Activated CD4-positive, alpha-beta memory T cell treated with anti-CD3 and anti-CD28 coated beads, Interleukin-2, amount 10 ng/mL, durations not matched to agents 7 days and 5 days (primary cell): ENCODE measurements at places on chromosomes 2 and 18. TPM values are rescaled to one million over a fixed set of nuclear protein-coding genes. Genes with fewer than 3 reads are reported as not detected.

The LRP2 gene
- 0.28 TPM for total RNA-seq

The SCYGR4 gene
- not detected for total RNA-seq

The BMP10 gene
- not detected for total RNA-seq

The LRRTM4 gene
- not detected for total RNA-seq

- DNase-seq: no peak
Observed at GRCh38 chr18:76494231-76495005, 624 bp downstream of the ZNF516 start.

DNA sequence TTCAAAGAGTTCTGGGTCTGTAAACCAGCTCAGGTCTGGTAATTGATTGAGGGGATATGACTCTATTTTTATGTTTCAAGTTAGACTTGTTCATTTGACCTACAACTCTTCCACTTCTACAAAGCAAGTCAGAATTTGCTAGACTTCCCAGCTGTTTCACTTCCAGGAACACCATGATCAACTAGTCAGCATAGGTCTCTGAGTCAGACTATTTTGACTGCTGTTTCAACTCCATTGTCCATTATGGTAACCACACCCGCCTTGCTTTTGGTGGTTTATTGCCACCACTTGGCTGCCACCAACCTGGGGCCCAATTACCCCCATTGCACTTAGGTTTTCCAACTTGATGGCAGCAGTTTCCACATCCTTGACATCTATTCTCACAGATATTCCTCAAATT is 116.6 kb downstream of the LAMA3 start:
- no peak for DNase-seq

GRCh38 chr2:158845859-158846258 is 50.7 kb downstream of the DAPL1 start:
- no peak for DNase-seq

DNA sequence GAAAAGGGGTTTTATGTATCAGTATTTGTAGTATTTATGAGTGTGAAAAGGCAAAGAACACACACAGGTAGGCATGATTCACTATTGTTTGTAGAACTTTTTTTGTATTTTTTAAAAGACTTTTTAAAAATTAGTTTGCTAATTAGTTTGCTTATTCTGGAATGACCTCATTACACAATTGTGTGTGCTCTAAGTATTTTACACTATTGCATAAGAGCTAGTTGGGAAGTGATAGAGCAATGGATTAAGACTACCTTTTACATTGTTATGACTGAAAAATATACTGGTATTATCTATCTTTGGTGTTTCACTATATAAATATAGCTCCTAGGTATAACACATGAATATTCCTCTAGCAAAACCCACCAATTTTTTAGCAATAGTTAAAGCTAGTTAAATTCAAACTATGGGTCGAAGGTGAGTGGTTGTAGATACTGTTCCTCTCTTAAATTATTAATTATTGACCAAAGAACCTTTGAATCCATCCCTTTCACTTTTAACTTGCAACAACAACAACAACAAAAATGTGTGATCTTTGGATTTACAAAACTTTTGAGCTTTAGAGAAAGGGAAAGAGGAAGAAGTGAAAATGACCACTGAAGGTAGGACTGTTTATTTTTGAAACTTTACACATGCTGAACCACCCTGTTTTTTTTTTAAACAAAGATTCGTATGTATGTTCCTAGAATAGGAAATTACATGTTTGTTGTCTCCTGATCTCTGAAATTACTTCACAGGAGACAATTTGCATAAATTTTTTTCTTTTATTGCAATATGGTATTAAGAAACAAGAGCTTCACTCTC is 18.7 kb downstream of the ITPRID2 start:
- no peak for DNase-seq

DNA sequence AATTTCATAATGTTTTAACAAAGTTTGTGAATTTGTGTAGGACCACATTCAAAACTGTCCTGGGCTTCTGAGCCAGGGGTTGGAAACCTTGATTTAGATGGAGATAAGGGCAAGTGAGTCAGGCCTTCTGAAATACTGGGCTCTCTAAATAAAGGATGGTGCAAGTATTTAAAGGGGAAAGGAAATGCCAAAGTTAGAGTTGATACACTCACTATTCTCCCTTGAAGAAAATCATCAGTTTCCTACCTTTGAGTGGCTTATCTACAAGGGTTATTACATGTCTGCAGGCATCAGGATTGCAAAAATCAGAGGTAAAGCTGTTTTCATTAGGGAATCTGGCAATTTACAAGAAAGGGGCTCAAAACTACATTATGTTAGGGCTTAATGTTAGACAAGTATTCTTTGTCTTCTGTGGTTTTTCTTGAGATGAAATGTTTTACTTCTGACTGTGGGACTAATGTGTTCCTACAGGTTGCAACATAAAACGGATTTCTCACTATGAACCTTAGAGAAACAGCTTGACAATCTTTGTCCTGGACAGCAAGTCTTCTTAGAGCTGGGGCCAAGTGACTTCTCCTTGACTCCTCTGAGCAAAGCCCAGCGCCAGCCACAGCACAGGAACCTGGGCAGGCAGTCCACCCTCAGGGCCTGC is 31.1 kb downstream of the RNU4ATAC start:
- DNase-seq: no peak

DNA sequence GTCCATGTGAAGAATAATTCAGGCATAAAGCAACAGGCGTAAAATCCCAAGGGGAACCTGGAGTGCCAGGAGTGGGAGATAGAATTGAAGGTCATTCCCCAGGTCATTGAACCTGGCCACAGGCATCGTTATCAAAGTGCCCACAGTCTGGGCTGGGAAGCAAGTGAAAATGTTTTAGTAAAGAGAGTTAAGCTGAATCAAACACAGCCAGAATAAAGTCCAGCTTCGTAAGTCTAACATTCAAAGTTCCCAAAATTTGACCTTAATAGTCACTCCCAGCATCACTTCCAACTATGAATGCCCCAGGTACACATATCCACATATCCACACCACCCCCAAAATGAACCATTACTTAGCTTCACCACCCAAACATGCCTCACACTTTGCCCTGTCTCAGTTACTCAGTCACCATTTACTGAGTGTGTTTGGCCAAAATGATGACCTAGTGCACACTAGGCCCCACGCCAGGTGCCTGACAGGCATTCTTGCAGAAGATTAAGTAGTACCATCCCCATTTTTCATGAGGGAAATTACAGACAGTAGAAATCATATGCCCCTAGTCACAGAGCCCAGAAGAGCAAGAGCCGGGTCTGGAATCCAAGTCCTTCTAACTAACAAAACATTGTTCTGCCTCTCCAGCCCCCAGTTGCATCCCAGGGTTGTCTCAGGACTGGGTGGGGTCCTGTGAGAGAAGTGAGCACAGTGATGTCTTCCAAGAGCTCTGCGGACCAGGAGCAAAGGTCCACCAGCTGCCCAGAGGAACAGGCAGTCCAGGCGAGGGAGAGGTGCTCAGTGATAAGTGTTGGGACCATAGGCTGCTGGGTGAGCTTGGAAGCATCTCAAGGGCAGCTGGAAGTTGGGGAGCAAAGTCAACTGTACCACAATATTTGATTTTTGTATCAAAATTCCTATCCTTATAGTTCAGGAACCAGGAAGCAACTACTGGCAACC is 65.2 kb upstream of the MYCN start:
- no peak for DNase-seq

GRCh38 chr2:58762176-58762781 is 521.2 kb upstream of the FANCL start:
- no peak for DNase-seq
